GM12891 (cell line): ENCODE measurements at places on chromosomes 4 and X.

DNA sequence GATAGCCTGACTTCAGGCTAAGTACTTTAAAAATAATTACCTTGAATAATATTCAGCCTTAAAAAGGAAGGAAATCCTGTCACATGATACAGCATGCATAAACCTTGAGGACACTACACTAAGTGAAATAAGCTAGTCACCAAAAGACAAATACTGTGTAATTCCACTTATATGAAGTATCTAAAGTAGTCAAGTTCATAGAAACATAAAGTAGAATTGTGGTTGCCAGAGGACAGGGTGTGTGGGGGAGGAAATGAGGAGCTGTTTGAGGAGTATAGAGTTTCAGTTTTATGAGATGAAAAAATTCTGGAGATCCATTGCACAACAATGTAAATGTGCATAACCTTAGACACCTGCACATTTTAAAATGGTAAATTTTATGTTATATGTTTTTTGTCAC lies 5.6 kb upstream of the STPG2 start:
- no peak for DNase-seq

DNA sequence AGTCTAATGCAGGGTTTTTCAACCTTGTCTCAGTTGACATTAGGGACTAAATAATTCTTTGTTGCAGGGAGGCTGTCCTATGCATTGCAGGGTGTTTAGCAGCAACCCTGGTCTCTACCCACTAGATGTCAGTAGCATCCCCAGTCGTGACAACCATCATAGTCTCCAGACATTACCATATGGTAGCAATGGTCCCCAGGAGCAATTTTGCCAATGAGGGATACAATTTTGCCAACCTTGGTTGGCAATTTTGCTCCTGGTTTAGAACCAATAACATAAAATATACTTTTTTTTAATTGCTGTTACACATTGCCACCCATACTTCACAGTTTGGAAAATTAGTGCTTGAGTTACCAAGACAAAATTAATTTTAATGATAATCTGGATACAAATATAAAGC lies 6.0 kb downstream of the EREG start:
- DNase-seq, result peak; percentile 17

- no peak for DNase-seq
Measured at GRCh38 chr4:89914609-89915550, 20.2 kb downstream of the MMRN1 start.

DNA sequence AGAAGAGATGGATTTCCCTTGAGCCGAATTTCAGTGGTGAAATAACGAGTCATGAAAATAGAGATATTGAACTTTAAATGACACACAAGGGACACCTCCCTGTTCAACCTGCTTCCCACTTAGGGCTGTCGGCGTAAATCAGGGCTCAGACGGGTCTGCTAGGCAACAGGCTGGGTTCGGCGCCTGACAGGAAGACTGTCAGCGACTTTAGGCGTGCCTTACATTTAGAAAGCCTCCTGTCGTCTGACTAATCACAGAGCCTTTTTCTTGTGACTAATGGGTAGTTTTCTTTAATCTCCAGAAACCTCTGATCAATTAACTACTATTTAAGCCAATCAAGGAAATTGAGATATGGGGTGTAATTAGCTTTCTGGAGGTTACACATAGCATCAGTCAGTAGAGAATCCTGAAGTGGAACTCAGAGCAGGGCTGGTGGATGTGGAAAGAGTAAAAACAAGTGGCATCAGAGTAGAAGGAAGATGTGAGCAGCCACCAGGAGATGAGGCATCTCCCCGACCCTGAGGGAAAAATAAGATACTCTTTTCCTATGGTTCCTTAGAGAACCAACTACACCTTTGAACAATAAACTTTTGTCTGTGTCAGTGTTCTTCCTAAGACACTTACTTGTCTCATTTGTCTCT lies 86.2 kb upstream of the HS3ST1 start:
- no peak for DNase-seq

DNA sequence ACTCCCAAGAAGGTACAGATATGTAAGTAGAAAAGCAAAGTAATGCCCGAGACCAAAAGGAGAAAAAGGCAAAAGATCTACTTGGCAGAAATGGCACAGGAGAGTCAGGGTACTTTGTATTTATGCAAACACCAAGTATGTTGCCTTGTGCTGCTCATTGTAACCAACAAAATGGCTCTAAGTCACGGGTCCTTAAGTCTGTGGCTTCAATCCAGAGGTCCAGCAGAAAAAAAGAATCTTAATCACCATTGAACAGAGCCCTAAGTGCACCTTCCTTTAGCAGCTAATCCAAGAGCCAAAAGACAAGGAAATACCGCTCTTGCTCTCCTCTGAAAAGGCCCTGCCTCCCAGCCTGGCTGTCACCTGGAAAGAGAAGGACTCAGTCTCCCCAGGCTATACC lies 324.9 kb upstream of the PPARGC1A start:
- no peak for DNase-seq
